ENCODE measurements at places on chromosomes 7 and 10.

- no peak for DNase-seq
These were observed 67.0 kb downstream of the WDR37 start for GRCh38 chr10:1123198-1123597.

GRCh38 chr10:9452056-9452455 lies 1397.6 kb downstream of the GATA3 start:
- DNase-seq = no peak

GRCh38 chr7:135165862-135166261 lies 4.6 kb downstream of the CYREN start:
- DNase-seq = no peak

DNA sequence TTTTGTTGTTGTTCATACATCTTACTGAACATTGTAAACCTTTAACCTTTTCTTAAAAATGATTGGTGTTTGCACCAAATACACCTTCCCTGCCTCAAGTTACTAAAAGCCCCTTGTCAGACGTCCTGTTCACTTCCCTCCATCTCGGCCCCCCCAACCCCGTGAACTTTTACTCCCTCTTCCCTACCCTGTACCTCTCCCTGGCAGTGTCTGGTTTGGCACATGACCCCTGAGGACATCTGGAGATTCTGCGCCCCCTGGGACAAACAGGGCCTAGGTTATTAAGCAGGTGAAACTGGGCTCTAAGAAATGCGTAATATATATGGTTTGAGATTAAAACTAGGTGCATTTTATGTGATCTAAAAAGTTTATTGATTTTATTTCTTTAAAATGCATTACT lies 1.4 kb downstream of the PPP2R2D start:
- no peak for DNase-seq

DNA sequence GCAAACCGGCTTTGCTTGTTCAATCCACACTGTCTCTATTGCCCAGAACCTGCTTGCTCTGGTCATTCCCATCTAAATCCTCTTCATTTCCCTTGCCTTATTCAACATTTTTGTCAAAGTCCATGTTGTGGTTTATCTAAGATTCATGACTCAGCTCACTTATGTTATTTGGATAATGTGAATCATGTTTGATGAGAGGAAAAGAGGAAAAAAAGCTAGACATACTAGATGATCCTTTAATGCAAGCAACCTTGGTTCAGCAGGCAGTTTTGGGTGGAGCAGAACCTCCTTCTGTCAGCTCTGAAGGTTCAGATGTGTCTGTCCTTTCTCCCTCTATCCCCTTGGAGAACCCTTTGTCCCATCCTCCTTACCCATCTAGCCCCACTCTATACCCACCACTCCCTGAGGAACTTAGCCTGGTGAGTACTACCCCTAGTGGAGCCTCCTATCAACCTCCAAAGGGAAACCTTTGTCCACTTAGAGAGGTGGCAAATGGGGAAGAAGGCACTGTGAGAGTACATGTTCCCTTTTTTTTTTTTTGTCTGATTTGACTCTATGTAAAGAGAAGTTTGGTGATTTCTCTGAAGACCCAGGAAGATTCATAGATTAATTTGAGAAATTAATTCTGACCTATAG lies 2.1 kb upstream of the SAMD9L start:
- no peak for DNase-seq

DNA sequence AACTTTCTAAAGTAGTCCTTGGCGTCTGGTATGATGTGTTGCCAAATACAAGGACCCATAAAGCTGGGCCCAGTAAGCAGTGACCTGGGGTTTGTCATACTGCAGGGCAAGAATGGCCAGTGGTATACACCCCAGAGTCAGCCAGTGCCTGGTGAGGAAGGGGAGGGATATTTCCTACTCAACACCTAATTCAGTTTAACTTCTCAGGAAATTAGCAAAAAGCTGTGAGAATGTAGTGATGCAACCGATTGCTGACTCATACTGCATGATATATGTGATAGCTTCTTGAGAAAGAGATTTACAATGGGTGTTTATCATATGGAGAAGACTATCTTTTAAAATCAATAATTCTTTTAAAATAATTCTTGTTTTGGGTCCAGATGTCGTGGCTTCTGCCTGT lies 889.3 kb upstream of the CELF2 start:
- DNase-seq = no peak

DNA sequence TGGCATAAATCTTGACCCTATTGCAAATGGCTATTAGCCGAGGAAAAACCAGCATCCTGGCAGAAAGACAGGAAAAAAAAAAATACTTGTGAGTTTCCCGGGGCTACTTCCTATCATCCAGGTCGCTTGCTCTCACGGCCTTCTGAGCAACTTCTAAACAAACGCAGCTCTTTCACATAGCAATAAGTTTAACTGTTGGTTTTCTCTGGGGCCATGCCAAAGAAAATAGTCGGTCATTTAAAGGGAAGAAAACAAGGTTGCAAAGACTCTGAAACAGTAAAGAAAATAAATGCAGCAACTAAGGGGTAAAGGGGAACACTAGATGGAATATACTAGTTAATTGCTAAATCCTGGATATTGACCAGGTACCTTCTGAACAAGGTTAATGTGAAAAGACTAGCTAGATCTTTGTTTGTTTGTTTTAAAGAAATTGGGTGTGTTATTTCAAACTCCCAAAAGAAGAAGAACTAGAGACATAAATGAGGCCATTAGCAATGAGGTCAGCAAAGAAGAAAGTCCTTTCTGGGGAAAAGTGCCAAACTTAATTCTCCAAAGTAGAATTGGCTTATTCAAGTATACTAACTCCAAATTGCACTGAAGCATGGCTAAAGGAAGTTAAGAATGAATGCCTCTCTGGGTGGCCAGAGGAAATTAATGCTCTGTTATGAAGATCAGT lies 54.2 kb downstream of the SLC39A12 start:
- DNase-seq = no peak

DNA sequence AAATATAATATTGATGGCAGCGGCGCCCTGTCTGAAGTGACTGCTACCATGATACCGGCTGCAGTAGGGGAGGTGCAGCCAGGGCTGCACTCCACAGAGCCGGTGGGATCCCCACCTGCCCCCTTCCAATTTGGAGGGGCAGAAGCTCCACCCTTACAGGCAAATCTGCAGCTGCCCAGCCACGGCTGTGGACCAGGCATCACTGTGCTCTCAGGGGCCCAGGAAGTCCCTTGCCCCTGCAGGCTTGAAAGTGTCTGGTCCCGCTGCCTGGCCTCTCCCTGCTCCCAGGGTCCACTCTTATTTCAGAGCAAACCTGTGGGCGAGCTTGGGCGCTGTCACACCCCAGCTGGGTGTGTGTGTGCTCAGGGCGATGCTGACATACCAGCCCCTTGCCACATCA lies 172.7 kb upstream of the SMIM30 start:
- no peak for DNase-seq

DNA sequence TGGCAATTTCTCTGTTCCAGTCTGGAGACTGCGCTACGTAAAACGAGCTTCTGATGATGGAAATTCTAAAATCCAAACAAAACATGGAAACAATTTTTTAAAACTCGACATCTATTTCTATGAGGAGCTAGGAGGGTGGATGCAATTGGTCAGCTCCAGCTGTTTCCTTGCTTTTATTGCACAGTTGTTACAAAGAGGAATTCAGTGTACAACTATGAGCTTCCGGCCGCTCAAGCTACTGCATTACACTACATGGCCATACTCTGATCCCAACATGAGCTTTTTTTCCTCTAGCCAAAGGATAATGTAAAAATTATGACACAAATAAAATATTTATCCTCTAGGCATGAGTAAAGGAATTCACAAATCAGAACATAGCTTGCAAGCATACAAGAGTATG lies 403.1 kb upstream of the C7orf33 start:
- DNase-seq = no peak

DNA sequence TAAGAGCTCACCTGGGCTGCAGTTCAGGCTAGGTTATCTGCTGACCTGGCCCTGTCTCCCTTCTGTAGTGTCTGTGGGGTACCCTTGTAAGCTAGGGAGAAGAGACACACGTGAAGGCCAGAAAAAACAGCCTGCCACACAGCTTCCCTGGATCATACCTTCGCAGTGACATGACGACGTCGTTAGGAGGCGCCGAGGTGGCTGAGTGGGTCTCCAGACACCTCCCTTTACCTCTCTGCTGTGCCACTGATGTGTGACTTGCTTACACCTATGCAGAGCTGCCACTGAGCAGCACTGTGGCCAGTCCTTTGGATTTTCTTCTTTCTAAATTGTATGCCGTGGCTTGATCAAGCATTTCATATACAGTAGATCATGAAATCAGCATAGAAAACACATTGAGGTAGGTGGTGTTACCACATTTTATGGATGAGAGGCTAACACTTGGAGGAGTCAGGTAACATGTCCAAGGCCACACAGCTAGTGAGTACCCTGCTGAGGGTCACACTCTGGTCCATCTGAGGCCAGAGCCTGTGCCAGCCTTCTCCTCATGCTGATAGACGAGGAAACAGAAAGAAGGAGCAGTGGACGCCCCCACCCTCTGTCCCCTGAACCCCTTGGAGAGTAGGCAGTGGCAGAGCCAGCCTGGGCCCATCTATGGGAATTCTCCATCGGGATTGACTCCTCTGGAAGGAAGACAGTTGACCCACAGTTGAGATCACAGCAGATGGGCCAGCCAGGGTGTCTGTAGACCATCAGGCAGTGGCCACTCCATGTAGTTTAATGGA lies 23.1 kb downstream of the HTRA1 start:
- no peak for DNase-seq

DNA sequence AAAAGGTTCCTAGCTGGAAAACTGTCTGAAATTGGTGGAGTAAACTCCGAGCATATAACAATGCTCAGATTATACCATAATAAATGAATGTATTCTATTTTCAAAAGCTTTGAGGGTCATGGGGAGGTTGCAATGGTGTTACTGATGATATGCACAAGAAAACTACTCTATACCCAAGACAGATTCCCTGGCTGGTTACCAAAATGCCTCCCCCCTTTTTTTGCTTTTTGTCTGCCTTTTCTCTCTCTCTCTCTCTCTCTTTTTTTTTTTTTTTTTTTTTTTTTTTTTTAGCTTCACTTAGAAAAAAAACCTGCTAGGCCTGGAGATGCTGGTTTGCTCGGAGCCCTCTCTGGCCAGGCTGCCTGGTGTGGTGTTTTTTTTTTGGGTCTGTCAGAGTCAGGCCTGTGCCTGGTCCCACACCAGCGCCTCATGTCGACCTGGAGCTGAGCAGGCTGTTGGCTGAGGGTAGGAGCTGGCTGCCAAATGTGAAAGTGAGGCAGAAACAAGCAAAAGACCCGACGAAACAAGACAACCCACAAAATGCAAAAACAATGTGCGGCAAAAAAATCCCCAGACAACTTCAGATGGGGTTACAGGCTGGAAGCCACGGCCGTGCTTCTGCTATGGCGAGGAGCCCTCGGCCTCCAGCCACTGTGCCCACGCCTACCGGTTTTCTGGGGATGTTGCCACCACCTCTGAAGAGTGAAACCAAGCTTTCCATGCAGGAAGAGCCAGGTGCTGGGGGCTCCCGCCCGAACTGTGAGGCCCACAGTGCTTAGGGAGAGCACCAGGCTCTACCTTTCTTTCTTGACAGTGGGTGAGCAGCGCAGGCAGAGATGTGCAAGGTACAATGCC lies 59.9 kb upstream of the EFCAB10 start:
- DNase-seq = no peak

DNA sequence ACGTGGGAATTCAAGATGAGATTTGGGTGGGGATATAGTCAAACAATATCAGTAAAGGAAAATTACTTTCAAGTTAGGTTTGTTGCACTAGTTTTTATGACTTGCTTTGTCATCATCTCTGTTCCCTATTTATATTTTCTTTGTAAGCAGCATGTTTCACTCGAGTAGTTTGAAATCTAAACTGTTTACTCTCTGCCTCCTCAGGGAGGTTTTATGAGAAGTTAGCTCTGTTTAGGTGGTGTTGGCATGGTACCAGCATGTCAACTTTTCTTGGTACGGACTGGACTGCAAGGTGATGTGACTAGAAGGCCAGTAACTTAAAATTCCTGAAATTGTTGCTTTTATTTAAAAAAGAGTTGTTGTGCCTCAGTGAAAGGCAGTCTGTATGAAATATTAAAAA lies 59.2 kb upstream of the MTPN start:
- DNase-seq = no peak

DNA sequence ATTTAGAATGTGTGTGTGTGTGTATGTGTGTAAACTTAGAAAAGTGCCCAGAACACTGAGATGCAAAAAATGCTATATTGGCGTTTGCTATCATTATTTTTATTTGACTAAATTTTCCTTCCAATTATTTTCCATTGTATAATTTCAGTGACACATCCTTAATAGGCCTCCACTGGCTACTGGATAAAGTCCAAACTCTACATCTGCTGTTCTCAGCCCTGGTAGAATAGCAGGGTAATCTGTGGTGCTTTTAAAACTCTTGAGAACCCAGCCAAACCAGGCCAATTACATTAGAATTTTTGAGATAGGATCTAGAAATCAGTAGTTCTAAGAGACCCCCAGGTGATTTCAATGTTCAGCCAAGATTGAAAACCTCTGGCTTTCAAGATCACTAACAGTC lies 66.4 kb downstream of the ZNF503 start:
- no peak for DNase-seq

DNA sequence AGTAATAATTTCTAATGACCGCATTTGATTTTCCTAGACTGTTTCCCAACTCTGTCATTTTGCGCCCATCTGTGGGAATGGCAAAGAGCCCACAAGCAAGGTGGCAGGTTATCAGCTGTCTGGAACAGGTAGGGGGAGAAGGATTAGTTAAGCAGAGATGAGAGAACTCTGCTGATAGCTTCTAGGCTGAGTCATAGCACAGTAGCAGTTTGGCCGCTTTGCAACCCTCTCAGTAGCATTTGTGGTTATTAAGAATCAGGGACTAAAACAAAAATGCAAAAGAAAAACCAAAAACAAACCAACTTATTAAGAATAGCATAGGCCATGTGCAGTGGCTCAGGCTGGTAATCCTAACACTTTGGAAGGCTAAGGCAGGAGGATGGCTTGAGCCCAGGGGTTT lies 602.7 kb upstream of the SORCS1 start:
- no peak for DNase-seq

GRCh38 chr7:40866601-40867000 lies 731.8 kb downstream of the SUGCT start:
- DNase-seq = no peak

DNA sequence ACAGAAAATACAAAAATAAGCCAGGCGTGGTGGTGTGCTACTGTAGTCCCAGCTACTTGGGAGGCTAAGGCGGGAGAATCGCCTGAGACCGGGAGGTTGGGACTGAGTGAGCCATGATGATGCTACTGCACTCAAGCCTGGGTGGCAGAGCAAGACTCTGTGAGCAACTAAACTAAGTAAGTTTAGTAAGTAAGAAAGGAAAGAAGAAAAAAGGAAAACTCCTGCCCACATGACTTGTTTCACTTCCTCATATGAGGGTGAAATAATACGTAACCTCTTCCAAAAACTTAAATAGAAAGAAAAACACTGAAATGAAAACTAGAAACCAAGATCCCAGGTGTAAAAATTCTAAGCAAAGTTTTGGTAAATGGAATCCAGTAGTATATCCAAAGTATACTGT lies 79.6 kb downstream of the LARP4B start:
- DNase-seq = no peak

GRCh38 chr7:155515318-155515717 lies 31.0 kb downstream of the CNPY1 start:
- no peak for DNase-seq

DNA sequence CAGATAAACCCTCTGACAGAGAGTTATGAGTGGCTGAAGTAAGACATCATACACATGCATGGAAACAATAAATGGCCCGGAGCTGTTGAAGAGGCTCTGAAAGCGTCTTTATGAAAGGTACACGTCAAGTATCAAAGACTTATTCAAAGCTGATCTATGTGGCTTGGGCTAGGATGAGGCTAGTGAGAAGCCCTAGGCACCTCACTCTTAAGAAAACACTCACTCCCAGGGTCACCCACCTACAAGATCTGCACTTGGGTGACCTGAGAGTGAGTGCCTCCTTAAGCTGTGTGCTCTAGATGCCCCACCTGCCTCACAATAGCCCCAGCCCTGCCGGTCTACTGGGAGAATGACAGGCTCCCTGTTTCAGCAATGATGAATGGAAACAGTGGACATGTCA lies 1.1 kb upstream of the GIMAP1 start:
- no peak for DNase-seq
